Activated T-cell treated with anti-CD3 and anti-CD28 coated beads, Interleukin-2, amount 50 U/mL, for 72 hours (primary cell): ENCODE measurements at places on chromosomes 7 and 10. TPM values are rescaled to one million over a fixed set of nuclear protein-coding genes. Genes with fewer than 3 reads are reported as not detected.

Gene GALNT17
- total RNA-seq: not detected

Gene PNLIPRP2
- total RNA-seq: not detected

Gene DNAJC1
- 42.4 TPM for total RNA-seq

Gene CALHM1
- not detected for total RNA-seq

GRCh38 chr10:85901599-85901998 is 465.0 kb downstream of the GRID1 start:
- DNase-seq: no peak

DNA sequence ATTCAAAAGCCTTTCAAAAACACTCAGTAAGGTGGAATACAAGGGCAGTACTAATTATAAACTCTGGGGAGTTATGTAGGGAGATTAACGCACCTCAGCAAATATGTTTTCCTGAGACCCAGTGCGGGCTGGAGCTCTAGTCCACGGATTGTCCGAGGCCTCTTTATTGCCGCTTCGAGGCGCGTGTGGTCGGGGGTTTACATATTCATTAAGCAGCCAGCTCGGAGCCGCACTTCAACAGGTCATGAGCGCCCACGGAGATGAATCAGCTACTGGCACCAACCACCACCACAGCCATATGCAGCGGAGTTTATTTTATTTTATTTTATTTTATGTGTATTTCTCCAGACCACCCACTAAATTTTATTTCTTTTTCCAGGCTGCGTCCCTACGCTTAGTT is 195.9 kb upstream of the ADARB2 start:
- DNase-seq: no peak

DNA sequence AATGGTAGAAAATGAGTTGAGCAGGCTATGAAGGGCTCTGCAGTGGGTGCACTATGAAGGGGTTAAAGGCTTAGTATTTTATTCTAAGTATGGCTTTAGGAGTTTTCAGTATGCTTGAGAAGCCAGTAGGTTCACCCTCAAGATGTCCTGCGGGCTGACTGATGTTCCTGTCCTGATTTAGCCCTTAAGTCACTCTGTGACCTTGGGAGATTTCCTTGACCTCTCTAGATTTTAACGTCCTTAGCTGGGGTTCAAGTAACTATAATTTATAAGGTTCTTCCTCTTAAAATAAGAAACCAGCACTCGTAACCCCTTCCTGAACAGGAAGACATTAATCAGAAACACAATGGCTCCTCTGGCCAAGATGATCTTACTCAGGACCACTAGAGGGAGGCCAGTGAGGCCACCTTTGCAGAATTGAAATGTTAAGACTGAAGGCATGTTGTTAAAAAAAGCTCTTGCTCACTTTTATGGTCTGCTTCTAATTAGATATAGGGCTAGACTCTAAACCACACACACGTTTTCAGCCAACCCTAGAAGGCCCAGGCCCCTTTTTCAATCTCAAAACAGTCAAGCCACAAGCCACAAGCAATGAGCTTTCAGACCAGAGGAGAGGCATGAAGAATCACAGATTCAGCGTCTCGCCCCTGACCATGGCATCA is 41.9 kb downstream of the CDK1 start:
- no peak for DNase-seq

- no peak for DNase-seq
These were observed 29.1 kb downstream of the GIMAP5 start for GRCh38 chr7:150766334-150766709.

GRCh38 chr7:12942609-12943008 is 255.2 kb downstream of the ARL4A start:
- DNase-seq: no peak

DNA sequence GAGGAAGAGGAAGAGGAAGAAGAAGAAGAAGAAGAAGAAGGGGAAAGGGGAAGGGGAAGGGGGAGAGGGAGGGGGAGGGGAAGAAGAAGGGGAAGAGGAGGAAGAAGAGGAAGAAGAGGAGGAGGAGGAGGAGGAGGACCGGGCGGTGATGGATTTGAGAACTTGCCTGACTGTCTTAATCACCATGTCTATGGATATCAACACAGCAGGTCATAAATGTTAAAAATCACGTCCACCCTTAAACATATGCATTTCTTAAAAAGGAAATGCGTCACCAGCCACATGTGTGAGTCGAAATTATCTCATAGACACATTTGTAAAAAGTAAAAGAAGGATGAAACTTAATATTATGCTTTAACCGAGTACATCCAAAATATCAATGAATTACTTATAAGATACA is 42.1 kb upstream of the INSIG1 start:
- no peak for DNase-seq

- no peak for DNase-seq
These were observed 117.8 kb upstream of the MYO3A start for GRCh38 chr10:25815999-25816768.

DNA sequence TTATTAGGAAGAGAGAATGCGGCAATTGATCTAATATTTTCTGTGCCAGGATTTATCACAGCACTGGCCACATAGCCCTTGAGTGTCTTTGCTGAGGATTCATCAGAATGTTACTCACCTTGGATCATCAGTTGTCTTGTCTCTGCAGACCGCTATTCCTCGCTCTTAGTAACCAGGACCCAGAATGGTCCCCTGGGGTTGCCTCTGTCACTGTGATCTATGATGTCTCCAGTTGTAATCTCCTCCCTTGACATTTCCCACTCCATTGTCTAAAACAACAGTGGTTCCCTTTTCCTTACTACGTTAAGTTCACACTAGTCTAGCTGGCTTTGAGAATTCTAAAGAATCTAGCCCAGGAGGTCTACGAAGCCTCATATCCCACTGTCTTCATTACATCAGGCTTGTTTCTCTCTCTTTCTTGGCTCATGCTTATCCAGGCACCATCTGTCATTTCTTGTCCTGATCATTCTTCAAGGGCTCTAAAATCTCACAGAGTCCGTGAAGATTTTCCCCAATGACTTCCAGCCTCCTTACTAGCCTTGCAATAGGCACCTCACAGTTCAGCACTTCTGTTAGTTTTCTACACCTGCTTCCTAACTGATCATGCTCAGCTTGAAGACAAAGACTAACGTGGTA is 125.8 kb downstream of the CUBN start:
- DNase-seq: no peak

GRCh38 chr7:113715262-113715661 is 203.5 kb downstream of the PPP1R3A start:
- DNase-seq: no peak

- DNase-seq: no peak
These were observed 1.2 kb downstream of the EN2 start for GRCh38 chr7:155458878-155459699.

GRCh38 chr10:86304436-86304835 is 62.2 kb downstream of the GRID1 start:
- no peak for DNase-seq
